ENCODE measurements at places on chromosomes 7 and 10.

DNA sequence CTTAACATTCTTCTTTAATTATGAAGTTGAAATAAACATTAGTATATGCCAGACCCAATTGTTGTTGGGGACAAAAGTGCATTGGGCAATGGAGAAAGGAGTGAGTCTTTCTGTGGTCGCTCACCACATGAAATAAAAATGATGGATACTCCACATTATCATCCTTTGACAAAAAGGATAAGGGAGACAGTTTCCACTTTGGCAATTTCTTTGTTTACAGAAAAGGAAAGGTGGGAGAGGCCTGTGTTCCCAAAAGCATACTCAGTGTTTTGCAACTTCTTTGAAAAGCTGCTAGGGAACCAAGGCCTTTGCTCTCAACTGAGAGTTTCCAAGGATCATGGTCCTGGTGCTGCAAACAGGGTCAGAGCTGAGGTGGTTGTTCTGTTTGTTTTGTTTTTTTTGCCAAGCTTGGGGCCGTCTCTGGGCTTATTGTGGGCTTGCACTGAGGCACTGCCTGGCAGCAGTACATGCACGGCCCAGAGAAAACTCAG lies 341.9 kb downstream of the TNS3 start:
- DNase-seq, result no peak

DNA sequence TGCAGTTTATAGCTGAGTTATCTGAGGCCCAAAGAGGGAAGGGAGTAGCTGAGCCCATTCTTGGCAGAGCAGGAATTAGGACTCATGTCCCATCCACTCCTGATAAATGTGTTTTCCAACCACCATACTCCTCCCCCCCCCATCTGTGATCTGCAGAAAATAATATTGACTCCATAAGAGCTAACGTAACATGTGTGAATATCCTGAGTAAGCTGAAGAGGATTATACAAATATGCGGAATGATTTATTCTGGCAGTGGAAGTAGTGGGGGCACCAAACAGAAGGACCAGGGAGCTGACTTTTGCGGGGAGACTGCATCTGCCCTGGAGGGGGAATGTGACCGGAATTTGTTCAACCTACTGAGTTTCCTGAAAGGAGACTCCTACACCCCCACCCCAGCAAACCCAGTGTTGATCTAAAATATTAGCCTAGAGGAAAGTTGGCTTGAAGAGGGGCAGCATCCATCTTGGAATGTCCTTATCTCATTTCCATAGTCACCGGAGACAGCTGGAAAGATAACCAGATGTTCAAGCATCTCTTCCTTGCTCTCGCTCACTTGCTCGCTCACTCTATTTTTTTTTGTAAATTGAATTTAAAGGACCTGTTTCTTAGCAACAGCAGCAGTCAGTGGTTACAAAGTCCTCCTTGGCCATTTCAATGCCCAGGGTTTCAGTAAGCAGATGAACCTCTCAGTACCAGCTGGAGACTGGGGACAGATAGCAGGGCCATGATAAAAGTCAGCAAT lies 114.7 kb downstream of the RPS24 start:
- no peak for DNase-seq

DNA sequence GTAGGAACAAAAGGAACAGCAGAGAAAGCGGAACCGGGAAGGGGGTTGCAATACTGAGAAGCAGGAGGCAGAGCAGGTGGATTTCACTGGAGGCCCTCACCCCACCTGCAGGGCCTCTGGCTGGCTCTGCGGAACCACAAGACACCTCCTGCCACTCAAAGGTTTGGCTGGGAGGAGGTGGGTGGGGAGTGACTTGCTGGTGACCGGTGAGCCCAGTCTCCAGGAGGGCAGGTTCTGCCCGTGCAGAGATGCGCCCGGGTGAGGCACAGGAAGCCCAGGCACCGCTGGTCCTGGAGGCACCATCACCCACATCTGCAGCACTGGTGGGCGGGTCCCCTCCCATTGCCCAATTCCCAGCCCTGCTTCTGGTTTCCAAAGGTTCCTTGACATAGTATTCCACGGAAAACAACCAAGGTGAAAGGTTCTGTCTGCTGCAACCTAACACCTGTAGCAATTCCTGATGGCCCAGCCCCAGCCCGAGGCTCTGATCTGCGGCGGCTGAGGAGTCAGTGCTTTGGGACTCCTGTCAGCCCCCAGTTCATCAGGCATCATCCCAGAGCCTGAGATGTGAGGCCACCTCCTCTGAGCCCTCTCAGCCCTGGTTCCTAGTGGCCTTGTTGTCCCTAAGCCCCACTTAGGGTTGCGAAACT lies 64.4 kb downstream of the CALML3 start:
- DNase-seq, result no peak

- DNase-seq, result no peak
Observed at GRCh38 chr10:17981766-17982380, 30.2 kb downstream of the SLC39A12 start.

DNA sequence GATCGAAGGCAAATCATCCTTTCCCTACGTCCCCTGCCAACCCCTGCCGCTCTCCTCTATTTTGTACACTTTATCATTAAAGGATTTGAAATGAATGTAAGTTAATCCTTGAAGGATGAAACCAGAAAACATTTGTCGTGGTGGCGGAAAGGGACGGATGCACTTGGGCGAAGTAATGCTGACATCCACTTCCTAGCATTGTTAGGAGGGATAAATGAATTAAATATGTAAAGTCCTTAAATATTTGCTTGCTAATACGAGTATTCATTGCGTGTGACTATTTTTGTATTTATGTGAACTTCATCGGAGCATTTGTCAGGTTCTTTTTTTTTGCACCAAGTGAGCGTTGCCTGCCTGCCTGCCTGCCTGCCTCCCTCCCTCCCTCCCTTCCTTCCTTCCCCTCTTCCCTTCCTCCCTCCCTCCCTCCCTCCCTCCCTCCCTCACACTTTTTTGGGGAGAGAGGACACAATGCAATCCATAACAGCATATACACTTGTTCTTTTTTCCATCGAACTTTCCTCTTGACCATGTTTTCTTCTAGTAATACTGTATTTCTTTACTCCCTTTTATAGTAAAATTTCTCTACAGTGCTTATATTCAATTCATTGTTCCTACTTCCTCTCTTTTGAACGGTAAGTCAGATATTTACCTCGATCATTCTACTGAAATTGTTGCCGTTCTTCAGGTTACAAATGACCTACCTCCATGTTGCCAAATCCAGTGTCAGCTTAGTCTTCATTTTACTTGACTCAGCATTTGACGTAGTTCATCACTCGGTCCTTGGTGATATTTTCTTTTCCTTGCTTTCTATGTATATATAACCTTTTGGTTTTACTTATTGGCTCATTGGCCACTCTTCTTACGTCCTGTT lies 831 bp downstream of the CCDC7 start:
- DNase-seq, result no peak

GRCh38 chr7:92698237-92698841 lies 108.1 kb upstream of the FAM133B start:
- DNase-seq, result no peak
